ENCODE measurements at places on chromosomes 12 and 14.

GRCh38 chr12:54419088-54419887 is at the start of gene ITGA5:
ITGA5 (minus strand) TSS chr12:54419266; CDS start chr12:54419198, 68 bp downstream.
- no peak for DNase-seq

GRCh38 chr12:52063981-52064649 is 5.7 kb upstream of the ATG101 start:
- no peak for DNase-seq

GRCh38 chr12:51833448-51834227 is 14.9 kb downstream of the FIGNL2 start:
- no peak for DNase-seq

- DNase-seq: no peak
These were observed 41.0 kb downstream of the DIP2B start for GRCh38 chr12:50545786-50546185.

GRCh38 chr14:55142466-55142865 is 13.4 kb downstream of the LGALS3 start:
- no peak for DNase-seq

- DNase-seq: no peak
These were observed 58.9 kb downstream of the BCL11B start for GRCh38 chr14:99213101-99213500.

- DNase-seq: no peak
These were observed 56.2 kb downstream of the SSPN start for GRCh38 chr12:26251600-26251999.

DNA sequence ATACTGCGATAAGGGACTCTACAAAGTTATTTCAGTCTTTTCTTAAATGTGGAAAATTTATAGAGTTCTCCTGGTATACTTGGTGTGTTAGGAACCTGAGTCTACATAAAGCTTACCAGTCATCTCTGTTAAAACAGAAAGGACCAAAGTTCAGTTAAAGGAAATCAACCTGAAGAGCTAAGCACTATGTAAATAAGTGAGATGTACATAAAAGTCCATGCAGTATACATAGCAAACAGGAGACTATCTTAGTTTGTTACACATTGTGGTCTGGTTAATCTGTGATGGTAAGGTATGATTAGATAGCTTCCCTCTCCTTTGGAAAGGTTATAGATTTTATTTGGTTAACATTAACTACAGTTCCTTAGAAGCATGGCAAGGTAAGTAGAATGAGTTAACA is 75.9 kb downstream of the ATP2B1 start:
- no peak for DNase-seq

GRCh38 chr14:99586761-99587459 is 17.1 kb downstream of the CCDC85C start:
- DNase-seq: no peak

GRCh38 chr12:116881325-116881876 is at the start of gene HRK:
HRK (minus strand) TSS chr12:116881441; CDS start chr12:116881307, 134 bp downstream.
- no peak for DNase-seq

- no peak for DNase-seq
These were observed 5.9 kb downstream of the RESF1 start for GRCh38 chr12:31965090-31965489.

GRCh38 chr14:103141117-103141796 is 18.0 kb downstream of the TNFAIP2 start:
- DNase-seq: no peak

- DNase-seq: no peak
These were observed 16.4 kb upstream of the LTBP2 start for GRCh38 chr14:74628418-74628817.

GRCh38 chr12:109331301-109331952 is 16.3 kb upstream of the MYO1H start:
- no peak for DNase-seq

- no peak for DNase-seq
These were observed 14.9 kb downstream of the ABCB9 start for GRCh38 chr12:122951406-122951805.

GRCh38 chr12:10739157-10740118 is 16.3 kb upstream of the YBX3 start:
- no peak for DNase-seq

DNA sequence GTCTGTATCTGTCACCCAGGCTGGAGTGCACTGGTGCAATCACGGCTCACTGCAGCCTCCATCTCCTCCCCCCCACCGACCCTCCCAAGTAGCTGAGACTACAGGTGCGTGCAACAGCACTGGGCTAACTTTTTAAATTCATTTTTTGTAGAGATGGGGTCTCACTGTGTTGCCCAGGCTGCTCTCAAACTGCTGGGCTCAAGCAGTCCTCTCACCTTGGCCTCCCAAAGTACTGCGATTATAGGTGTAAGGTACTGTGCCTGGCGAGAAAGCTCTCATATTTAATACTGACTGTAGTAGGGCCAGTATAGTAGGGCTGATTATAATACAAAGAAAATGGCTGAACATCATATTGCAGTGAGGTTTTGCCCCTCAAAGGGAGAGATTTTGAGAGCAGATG is 2.4 kb downstream of the RIC8B start:
- DNase-seq: no peak

DNA sequence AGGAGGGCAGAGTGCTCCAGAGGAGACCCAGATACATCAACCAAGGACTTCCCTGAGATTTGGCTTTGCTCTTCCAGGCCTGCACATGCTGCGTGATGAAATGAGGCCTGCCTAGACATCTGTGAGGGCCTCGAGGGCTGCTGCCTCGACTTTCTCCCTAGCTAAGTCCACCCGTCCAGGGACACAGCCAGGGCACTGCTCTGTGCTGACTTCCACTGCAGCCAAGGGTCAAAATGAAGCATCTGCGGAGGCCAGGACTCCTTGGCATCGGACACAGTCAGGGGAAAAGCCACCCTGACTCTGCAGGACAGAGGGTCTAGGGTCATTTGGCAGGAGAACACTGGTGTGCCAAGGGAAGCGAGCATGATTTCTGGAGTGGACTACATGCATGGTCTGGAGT is 10.7 kb downstream of the SLC25A47 start:
- DNase-seq: no peak

DNA sequence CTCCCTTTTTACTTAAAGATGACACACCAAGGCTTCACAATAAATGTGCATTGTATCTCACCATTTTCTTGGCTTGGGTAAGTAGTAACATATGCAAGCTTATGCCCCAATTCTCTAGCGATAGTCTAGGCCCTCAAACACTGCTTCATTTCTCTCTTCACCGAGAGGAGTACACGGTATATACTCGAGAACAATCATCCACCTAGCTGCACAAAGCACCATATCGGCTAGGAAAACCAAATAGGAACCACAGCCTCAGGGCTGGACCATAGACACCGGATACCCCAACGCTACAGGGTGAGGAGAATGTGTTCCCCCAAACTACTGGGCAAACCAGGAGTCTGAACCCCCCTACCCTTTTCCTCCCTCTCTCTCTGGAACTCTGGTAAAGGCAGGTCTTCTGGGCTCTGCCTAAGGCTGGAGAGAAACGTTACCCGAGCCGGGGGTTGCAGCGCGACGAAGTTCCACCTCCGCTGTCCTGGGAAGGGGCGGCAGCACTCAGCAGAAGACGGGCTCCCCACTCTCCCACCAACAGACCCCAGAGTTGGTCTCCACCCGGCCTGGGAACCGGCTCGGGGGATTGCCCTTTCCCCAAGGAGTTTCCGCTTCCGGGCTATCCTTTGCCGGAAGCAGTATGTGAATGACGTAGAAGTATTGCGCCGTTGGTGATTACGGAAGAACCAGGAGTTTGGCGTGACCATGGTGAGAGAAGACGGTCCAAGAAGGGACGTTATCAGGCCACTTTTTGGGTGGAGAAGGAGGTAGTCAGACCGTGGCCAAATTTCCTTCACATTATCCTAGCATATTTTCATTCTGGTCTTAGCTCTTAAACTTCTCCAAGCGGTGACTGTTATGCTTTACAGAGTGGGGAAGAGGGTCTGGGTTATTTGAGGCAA is at the start of the genes AREL1 and FCF1:
AREL1 (minus strand) TSS at position 582 of the 896 bp plus-strand sequence. CDS start 27,465 bp downstream, outside the sequence.
FCF1 (plus strand) TSS at position 646 of the 896 bp plus-strand sequence; CDS start at position 700, 54 bp downstream.
- peak; percentile 82 for DNase-seq

GRCh38 chr12:24198936-24199671 is 249.6 kb upstream of the SOX5 start:
- no peak for DNase-seq

- no peak for DNase-seq
These were observed 57.0 kb upstream of the DIO3 start for GRCh38 chr14:101504096-101504948.

DNA sequence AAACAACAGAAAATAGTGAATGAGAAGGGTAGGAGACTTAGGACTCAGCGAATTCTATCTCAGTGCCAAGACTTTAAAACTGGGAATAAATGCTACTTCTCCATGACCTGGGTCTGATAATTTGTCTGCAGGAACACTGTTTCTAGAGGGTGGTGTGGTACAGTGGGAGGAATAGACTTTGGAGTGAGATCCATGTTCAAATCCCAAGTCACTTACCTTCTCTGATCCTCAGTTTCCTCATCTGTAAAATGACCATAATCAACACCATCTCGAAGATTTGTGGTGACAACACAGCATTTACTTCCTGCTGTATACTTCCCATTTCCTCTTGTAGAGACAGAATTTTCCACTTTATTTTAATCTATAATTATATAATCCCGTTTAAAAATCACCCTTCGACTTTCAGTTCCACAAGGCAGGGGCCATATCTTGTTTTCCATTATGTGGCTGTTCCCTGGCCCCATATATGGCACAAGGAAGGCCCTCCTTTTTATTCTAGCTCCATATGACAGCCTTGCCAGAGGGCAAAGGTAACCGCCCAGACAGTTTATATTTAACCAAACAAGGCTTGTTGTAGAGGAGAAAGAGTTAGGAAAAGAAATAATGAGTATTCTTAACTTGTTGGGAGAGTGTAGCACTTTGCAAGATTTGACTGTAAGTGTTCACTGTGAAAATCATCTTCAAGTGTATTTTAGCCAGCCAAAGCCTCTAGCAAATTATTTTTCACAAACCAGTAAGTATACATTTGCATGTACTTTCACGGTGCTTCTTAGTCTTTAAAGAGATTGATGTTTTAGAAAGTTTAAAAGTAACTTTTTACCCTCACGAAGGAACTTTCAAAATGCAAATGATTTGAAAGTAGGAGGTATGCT is 243.1 kb downstream of the AKAP6 start:
- no peak for DNase-seq

DNA sequence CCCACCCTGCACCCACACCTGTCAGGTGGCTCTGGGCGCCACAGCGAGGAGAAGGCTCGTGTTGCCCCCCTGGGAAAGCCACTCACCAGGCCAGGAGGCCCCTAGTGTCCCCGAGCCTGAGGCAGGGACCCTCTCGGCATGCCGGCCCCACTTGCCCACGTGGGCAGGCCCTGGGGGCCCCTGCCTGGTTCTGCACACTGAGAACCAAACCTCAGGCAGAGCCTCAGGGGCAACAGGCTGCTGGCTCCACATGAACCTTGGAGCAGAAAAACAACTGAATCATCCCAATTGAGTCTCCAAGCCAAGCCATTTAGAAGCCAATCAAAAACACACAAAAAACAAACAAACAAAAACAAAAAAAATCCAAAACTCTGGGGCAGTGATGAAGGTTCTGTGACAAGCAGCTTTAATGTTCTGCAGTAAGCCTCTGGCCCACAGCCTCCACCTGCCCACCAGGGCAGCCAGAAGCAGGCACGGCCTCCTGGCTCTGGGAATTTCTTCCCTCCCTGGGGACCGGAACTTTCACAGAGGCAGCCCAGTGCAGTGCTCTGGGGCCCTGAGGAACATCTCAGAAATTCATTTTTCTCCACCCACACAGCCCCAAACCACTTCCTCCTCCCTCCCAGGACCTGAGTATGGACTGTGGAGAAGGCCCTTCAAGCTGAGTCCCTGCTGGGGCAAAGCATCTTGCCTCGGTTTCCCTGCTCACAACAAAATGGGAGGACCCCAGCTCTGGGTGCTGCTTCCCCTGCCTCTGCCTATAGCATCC is 90.2 kb downstream of the CHGA start:
- DNase-seq: no peak

DNA sequence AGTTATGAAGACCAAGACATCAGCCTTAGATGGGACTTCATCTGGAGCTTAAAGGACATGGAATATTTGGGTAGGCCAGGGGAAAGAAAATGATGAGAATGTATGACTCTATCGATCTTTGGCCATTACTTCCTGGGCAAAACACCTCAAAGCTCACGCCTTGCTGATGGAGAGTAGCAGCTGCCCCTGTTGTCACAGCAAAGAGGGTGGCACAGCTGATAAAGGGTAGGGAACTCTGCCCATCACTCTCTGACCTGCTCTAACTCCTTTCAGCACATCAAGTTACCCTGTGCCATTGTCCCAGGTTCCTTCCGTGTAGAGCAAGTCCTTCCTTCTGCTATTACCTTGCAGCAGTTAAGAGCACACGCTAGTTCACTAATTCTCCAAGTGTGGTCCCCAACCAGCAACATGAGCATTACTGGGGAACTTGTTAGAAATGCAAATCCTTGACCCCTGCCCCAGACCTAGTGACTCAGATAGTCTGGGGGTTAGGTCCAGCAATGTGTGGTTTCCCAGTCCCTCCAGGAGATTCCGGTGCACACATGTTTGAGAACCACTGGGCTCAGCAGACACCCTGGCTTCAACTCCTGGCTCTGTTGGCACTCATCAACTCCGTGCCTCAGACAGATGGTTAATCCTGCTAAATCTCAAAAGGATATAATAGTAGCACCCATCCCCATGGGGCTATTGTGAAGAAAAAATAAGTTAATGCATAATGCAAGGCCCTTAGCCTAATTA is 93.7 kb upstream of the EEA1 start:
- DNase-seq: no peak

DNA sequence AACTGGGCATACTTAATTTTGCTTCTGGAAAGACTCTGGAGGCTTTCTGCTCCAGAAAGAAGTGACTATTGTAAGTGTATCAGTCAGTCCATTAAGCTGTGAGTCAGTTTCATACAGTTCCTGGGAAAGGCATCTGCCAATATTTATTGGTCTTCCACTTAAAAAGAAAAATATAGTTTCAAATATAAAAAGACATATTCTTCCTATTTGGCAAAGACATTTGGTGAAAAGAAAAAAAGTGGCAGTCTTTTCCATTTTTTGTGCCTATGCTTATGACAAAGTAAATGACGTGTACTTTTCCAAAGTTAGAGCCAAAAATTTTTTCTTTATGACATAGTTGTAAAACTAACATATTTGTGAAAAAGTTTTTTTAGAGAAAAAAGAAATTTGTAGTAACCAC is 12.3 kb downstream of the TMEM30B start:
- no peak for DNase-seq

GRCh38 chr12:57983858-57984505 is 42.6 kb downstream of the ATP23 start:
- DNase-seq: no peak

- no peak for DNase-seq
These were observed 131.7 kb downstream of the TMTC2 start for GRCh38 chr12:82818271-82819035.

- no peak for DNase-seq
These were observed 104.9 kb downstream of the ATP23 start for GRCh38 chr12:58046271-58046670.

GRCh38 chr12:47188576-47189441 is 109.0 kb upstream of the AMIGO2 start:
- no peak for DNase-seq

- no peak for DNase-seq
These were observed 27.1 kb upstream of the GPHB5 start for GRCh38 chr14:63345826-63346225.

Measured in iPS DF 6.9 (cell line).